ENCODE measurements at places on chromosomes 5 and 9.
A peak's percentile ranks its signal among the peaks of the same experiment; 100 is the strongest.

DNA sequence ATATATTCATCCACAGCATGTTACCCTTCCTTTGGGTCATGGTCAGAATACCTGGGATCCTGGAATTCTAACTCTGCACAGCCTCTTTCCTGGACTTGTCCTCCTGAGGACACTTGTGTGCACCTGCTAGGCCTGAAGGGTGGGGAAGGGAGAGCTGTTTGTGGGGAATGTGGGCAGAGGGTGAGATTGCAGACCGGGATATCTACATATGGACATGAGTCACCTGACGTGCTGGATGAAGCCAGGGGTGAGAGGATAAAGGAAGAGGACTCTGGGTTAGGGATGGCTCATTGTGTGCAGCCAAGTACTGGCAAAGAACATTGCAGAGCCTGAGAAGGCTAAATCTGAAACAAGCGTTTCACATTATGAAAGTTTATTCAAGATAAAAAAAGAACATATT, 241.4 kb upstream of the RPS23 start:
- no peak for DNase-seq

- no peak for DNase-seq
Measured at GRCh38 chr9:27485158-27485557, 38.9 kb upstream of the IFNK start.

- DNase-seq, result no peak
Measured at GRCh38 chr9:70945301-70945700, 176.1 kb downstream of the TRPM3 start.

- DNase-seq, result no peak
Measured at GRCh38 chr5:126531543-126532120, 63.4 kb downstream of the ALDH7A1 start.

DNA sequence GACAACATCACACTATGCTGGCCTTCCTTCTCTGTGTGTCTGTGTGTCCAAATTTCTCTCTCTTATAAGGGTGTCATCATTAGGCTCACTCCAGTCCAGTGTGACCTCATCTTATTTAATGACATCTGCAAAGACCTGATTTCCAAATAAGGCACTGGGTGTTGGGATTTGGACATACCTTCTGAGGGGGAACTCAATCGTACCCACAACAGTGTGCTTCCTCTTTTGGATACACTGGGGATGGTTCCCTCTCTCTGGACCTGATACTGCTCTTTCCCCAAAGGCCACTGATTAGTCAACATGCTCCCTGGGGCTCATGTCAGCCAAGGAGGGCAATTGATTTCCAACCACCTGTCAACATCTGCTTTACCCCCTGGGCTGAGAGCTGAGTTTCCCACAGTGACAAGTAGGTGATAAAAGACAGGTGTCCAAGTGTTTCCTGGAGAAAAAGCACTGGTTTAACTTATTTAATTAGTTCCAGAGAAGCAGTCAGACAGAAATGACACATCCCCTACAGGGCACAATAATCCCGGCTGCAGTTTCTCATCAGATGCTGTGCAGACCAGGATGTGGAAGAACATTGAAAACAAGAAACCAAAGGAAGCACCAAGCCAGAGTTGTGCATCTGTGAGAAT, 17.8 kb upstream of the CEP72 start:
- no peak for DNase-seq

- DNase-seq, result no peak
Measured at GRCh38 chr9:111613436-111614040, 14.1 kb upstream of the PTGR1 start.

DNA sequence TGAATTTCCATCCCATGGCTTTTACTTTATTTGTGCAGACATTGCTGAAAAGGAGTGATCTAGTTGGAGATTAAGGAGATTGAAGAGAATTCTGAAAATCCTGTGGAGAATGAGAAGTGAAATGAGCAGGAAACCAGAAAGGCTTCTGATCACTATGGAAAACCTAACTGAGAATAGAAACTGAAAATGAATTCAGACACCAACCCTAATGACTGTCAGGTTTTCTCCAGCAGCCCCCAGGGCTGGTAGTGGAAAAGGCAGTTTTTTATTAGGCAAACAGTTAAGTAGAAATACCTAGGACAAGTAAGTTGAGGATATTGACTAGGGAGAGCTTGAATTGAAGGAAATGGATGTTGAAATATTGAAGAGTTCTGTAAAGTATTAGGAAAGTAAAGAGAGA, 14.7 kb upstream of the ARRDC3 start:
- no peak for DNase-seq

GRCh38 chr9:94773655-94774054, 47.2 kb downstream of the AOPEP start:
- DNase-seq, result no peak

DNA sequence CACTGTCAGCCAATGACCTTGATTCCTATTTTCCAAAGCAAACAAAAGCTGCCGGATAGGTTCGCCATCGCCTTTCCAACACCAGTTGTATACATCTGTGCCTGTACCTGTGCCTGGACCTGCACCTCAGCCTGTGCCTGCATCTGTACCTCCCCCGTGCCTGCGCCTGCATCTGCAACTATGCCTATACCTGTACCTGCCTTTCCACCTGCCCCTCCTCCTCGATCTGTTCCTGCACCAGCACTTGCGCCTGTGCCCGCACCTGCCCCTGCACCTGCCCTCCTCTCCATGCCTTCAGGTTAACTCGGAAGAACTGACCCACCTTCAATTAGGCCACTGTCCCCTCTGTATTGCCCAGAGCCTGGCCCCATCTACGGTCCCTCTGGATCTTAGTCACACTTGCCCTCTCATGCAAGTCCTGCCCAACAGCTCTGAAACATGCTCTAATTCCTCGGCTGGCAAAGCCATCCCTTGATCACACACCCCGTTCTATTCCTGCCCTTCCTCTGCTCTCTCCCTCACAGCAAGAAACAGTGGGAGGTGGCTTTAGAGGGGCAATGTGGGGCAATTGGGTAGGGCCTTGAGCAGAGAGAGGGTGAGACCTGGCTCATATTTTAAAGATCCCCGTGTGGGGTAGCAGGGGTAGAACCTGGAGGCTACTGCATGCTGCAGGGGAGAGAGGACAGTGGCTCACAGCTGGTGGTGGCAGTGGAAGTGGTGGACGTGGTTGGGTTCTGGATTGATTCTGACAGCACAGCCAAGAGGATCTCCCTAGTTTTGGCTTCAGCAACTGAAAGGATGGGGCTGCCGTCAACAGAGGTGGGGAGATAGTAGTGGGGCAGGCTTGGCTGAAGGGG, 59.6 kb upstream of the PHYKPL start:
- DNase-seq, result no peak

DNA sequence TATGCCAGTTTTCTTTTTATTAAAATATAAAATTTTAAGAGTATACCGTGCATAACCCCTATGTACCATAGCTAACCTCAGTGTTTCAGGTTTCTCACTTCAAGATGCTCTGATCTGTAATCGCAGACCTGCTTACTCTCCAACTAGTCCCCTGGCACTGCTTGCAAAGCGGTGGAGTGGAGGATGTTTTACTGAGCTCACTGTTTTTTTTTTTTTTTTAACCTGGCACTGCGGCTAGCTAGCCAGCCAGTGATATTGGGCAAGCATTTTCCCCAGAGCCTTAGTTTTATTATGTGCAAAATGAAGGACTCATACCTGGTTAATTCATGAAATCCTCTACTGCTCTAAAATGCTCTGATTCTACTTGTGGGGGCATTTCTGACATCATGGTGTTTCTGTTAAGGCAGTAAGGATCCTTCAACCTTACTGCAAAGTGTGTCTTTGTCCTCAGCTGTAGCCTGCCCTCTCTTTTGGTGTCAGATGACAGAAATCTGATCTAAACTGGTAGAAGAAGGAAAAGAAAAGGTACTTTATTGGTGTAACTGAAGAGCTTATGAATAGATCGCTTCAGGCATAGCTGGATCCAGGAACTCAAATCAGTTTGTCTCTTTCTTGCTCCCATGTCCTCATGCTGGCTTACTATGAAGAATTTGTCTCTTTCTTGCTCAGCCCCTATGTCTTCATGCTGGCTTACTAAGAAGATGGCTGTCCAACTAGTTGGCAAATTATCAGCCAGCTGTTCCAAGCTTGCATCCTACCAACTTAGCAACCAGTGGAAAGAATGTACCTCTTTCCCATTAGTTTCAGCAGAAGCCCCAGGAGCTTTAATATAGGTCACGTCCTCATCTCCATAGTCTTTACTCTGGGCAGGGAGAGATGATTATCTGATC, 59.8 kb downstream of the DOCK2 start:
- no peak for DNase-seq

DNA sequence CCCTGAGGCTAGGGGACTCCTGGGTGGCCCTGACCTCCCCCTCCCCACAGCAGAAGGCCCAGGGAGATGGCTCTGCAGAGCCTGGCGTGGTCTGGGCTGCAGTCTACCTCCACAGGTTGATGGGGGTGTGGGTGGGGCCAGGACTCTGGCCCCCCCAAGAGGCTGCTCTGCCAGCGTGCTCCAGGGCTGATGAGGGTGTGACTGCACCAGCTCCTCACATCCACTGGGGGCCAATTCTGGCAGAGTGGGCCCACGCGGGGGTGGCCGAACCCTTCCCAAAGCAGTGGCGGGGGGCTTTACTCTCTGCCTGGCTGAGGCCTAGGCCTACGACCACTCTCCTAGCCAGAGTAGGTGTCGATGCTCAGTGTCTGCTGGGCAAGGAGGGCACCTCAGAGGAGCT, 28.0 kb upstream of the UBAC1 start:
- no peak for DNase-seq

DNA sequence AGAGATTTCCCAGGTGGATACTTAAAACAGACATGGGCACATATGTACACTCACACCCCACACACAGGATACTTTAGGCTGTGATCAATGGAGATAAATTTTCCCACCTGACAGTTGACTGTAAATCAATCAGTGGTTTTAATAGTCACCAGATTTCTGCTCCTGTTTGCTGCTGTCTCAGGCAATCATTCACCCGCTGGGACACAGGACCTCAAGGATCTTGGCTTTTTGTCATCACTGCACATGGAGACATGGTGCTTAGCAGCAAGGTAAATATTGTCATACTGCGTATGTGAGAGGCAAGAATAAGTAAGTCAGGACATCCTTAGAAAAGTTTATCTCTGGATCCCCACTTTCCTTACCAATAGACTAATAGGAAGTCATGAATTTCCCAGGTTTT, 60.8 kb upstream of the KLF9 start:
- no peak for DNase-seq

DNA sequence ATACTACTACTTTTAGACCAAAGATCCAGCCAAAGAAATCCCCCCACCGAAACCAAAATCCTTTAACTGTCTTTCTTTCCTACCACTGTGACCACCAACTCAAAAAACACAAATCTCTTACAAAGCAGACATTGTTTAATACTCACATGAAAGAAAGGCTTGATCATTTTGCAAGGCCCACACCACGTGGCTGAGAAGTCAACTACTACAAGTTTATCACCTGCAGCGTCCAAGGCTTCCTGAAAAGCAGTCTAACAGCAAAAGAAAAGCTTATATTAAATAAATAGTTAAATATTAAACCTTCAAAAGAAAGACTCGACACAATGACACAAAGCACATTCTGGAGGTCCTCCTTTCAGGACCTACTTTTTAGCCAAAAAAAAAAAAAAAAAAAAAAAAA, 5.1 kb downstream of the TXN start:
- DNase-seq, result no peak

GRCh38 chr5:172173564-172174153, 14.4 kb downstream of the STK10 start:
- peak; percentile 52 for DNase-seq

GRCh38 chr5:141431286-141431685, 979 bp downstream of the PCDHGA12 start:
- DNase-seq, result no peak

GRCh38 chr5:71522151-71522550, 65.0 kb upstream of the MCCC2 start:
- no peak for DNase-seq

DNA sequence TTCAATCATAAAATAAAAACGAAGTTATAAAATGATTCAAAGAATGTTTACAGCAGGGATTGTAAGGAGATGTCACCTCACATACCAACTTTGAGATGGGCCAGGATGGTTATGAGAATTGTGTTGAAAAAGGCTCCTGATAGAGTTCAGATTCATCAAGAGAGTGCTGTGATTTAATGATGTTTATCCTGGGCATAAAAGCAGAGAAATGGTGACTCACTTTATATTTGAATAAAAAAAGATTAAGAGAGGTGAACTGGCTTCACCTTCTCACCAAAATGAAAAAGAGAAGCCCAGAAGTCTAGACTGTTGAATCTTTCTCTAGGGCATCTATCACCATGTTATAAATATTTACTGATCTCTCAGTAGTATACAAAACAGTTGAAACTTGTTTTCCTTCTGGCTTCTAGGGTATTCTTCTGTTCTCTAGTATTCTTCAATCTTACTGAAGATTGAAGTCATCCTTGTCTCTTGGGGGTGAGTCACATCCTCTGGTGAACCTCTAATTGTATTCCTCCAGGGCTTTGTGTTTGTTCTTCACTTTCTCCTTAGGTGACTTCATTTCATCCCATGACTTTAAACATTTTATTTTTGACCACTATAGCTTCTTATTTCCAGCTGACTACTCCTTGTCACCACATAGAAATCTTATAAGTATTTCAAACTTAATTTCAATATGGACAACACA, 1237.3 kb upstream of the C9orf72 start:
- no peak for DNase-seq

- no peak for DNase-seq
Measured at GRCh38 chr9:27600256-27600655, 27.0 kb upstream of the C9orf72 start.

DNA sequence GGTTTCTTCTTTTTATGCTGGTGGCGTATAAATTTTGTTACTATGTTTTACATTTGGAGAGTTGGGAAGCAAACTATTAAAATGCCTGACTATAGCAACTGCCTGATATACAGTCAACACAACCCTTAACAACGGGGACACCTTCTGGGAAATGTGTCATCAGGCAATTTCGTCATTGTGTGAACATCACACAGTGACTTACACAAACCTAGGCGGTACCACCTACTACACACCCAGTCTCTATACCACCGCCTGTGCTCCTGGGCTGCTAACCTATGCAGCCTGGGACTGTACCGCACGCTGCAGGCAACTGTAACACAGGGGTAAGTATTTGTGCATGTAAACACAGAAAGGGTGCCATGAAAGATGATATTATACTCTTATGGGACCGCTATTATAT, 1.3 kb upstream of the CDHR2 start:
- no peak for DNase-seq

GRCh38 chr9:16610538-16610937, 259.9 kb downstream of the BNC2 start:
- DNase-seq, result no peak

GRCh38 chr9:81661339-81661738, 28.0 kb downstream of the TLE1 start:
- DNase-seq, result no peak

Measured in PC-9 (cell line).